ENCODE measurements at places on chromosomes 6 and 20.

DNA sequence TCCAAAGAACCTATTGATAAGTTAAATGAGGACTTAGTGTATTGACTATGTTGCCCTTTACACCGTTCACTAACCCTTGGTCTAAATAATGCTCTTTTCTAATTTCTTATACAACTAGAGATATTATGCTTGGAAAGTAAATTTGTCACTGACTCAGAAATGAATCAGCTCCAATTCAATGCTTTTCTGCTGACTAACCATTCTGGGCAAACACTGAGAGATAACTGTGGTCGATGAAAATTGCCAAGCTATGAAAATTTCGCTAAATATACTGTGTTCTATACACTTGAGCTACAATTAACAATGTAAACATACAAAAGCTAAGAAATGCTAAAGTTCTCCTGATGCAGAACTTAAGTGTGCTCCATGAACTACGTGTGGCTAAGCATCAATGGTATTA is 23.1 kb upstream of the FBXO9 start:
- DNase-seq, result peak; percentile 94

DNA sequence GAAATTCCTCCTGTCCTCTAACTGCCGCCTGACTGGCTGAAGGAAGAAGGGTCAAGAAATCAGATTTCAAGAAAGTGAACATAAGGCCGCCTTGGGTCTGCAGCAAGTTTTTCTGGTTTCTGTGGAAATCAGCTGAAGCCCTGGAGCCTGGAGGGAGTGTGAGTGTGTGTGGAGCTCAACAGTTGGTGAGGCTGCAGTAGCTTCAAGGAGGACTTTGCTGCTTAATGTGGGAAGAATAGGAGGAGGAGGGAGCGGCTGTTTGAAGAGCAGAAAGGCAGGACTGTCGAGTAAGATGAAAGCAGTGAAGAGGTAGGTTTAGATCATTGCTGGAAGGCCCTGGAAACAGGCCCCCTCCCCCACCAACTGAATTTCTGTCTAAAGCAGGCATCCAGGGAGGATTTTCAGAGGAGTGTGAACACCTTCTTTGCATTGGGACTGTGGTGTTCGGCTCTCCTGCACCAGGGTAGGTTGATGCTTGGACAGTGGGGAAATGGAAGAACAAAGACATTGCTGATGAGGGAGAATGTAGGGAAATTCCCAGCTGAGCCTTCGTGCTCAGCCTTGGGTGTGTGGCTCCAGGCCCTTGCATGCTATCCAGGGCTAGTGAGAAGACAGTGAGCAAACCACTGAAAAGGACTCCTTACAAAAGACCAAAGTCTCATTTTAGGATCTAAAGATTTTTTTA is 79.5 kb upstream of the VSTM2L start:
- DNase-seq, result no peak

DNA sequence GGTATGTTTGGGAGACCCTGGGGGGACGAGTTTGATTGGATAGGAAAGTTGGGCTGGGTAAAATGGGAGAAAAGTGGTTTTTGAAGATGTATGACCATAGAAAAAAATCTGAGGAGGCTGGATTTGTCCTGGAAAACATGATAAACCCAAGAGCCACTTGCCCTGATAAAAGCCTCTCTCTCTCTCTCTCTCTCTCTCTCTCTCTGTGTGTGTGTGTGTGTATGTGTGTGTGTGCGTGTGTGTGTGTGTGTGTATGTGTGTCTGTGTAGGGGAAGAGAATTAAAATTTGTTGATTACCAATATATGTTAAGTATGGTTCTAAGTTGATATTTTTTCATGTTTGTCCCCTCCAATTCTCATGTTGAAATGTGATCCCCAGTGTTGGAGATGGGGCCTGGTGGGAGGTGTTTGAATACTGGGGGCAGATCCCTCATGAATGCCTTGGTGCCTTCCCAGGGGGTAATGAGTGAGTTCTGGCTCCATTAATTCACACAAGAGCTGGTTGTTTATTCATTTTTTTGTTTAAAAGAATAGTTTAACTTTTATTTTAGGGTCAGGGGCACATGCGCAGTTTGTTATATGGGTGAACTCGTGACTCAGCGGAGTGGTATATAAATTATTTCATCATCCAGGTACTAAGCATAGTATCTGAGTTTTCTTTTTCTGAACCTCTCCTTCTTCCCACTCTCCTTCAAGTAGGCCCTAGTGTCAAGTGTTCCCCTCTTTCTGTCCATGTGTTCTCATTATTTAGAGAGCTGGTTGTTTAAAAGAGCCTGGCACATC is 208.8 kb downstream of the TFAP2B start:
- no peak for DNase-seq

DNA sequence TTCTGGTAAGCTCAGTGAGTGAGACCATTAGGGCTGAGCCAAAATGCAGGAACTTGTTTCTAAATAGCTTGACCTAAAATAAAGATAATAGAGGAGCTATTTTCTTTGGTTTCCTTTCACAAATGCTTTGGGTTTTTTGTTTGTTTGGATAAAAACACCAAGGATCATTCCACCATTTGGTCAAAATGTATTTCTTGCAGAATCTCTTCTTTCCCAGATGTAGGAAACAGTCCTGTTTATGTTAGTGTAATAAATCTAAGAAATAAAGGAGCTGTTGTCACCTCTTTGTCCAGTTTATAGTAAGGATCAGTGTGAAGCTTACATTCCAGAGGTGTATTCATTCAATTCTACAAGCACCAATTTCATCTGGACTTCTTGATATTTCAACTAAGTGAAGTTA is 297.8 kb downstream of the GJA1 start:
- DNase-seq, result peak; percentile 47

DNA sequence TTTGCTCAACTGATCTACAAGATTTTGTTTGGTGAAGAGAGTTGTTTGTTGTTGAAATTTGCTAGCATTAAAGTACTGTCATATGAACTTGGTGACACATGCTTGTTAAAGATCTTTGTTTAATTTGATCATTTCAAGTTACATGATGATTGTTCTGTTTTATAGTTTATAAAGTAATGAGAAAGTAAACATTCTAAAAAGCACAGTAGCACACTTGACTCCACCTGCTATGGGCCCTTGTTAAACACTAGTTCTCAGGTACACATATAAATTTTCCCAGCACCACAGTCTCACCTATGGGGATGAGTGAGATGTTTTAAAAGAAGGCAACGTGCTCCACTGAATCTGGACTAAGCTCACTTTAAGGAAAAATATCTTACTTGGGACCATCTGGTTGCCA is 14.1 kb downstream of the MCHR2 start:
- no peak for DNase-seq

- no peak for DNase-seq
Observed at GRCh38 chr6:40907198-40907701, 131.8 kb downstream of the UNC5CL start.

DNA sequence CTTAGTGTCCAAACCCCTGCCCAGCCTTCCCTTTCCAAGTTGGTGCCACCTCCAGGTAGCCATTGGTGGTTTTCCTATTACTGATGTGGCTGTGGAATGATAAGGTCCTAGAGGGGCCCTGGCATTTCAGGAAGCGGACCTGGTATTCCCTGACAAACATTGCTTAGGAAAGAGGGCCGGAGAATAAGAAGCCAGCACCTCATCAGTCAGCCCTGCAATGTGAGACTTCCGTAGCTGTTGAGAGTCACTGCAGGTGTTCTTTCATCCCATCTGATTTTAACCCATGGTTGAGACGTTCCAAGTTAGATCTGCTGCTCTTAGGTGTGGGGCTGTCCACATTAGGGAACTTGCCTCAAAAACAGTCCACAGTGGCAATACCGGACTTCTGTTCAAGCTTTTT is 14.8 kb upstream of the NPEPL1 start:
- DNase-seq, result no peak

DNA sequence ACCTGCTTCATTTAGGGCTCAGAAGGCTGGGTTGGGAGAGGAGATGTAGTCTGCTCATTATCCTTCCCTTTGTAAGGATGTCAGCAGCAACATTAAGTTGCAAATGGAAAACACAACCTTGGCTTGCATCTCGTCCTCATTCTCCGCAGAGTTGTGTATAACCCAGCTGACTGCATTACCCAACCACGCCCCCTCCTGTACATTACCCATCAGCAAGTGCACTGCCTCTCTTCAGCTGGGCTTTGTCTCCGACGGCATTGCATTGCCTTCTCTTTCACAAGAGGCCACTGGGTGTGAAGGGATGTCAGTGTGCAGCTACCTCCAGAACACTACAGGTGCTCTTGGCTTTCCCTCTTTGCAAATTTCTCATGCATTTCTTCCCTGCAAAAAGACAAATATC is 128.7 kb upstream of the TSHZ2 start:
- no peak for DNase-seq

DNA sequence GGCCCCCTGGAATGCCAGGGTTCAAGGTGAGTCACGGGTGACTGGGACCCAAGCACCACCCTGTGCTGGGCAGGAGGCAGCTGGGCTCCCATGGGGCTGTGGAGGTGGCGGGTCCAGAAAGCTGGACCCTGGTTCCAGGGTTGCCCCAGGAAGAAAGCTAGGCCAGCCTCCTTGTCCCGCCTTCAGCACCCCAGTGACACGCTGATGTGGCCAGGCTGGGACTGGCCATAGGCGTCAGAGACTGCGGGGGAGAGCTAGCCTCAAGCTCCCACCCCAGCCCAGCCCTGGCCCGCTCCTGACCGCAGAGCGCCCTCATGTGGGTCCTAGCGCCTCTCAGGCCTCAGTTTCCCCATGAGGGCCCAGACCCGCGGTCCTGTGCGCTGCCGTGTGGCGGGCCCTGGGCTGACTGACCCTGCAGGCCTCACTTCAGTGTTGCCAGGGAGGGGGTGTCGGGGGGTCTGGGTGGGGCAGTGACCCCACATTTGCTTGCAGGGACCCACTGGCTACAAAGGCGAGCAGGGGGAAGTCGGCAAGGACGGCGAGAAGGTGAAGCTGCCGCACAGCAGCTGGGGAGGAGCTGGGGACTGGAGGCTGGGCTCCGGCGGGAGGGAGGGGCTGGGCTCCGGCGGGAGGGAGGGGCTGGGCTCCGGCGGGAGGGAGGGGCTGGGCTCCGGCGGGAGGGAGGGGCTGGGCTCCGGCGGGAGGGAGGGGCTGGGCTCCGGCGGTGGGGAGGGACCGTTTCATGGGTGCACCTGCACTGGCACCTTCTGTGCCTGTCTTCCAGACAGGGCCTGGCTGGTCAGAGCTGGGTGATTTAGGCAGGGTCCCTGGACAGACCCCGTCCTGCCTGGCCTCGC is 7.9 kb downstream of the COL9A3 start:
- DNase-seq, result no peak

GRCh38 chr20:9835302-9835701 is 3.6 kb downstream of the PAK5 start:
- no peak for DNase-seq

DNA sequence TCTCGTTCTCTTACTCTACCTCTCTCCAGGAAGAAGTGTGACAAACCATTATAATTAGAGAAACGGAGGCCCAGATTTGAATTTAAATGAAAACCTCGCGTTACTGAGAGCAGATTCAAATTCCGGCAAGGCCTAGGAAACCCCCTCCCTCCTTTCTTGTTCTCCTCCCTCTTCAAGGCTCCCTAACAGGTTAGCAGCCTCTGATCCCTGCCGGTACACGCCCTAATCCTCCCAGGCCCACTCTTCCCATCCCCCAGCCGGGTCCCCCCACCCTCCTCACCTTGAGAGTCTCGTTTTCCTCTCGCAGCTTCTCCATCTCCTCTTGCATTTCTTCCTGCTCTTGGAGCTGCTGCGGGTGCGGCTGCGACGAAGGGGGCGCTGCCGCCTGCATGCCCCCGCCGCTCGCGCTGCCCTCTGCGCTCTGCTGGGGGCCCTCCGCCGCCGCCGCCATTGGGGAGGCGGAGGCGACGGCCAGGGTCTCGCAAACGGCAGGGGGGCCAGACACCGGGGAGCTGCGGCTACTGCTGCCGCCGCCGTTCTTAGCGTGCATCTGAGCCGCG is 3.8 kb downstream of the MTCL3 start:
- DNase-seq, result no peak

GRCh38 chr6:150176152-150176551 is 33.3 kb downstream of the PPP1R14C start:
- no peak for DNase-seq

DNA sequence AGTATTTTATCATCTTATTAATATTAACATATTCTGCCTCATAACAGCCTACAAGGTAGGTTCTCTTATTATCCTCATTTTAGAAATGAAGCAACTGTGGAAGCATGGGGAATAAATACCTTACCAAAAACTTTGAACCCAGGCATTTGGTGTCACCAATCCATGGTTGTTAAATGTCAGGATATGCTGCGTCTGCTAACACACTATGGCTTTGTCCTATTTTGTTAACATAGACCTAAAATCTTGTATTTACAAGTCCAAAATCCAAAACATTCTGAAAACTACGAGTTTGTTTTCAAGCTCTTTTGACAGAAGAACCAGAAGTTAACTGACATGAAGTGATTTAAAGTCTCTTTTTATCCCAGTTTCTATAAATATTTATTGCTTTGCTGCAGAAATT is 53.4 kb downstream of the BMP5 start:
- no peak for DNase-seq

DNA sequence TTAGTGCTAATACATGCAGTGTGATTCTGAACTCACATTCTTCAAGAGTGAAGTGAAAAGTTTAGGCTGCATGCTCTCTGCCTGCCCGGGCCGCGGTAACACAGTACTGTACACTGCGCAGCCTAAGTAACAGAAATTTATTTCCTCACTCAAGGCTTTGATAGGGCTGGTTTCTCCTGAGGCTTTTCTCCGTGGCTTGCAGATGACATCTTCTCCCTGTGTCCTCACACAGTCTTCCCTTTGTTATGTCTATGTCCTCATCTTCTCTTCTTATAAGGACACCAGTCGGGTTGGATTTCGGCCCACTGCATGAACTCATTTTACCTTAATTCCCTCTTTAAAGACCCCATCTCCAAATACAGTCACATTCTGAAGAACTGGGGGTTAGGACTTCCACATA is 51.1 kb upstream of the TMEM170B start:
- DNase-seq, result no peak

DNA sequence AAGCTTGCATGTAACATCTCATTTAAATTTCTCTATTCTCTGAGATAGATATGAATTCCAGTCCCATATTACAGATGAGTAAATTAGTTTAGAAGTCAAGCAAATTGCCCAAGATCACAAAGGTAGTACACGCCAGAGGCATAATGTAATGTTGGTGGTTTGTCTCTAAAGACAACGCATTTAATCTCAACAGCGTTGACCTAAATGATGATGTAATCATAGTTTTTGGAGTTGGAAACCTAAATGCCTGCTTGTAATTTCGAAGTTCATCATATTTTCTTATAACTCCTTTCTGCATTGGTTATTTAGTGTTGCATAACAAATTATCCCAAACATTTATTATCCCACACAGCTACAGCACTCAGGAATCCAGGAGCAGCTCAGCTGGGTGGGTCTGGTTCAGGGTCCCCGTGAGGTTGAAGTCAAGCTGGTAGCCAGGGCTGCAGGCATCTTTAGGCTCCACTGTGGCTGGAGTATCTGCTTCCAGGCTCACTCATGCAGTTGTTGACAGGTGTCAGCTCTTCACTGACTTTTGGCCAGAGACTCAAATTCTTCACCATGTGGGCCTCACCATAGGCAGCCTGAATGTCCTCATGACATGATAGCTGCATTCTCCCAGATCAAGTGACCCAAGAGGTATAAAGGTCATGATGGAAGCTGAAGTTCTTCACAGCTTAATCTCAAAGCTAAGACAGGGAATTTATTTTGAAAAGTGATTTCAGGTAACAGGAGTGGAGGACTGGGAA is 122.0 kb upstream of the SPTLC3 start:
- no peak for DNase-seq

GRCh38 chr6:154460306-154461071 is 50.0 kb downstream of the CNKSR3 start:
- DNase-seq, result no peak

- no peak for DNase-seq
Observed at GRCh38 chr6:80456724-80457438, 350.4 kb downstream of the BCKDHB start.

Data from fibroblast of skin of left quadriceps (primary cell).